CD4-positive, alpha-beta memory T cell (primary cell): ENCODE measurements at places on chromosomes 13 and 19. TPM values are rescaled to one million over a fixed set of nuclear protein-coding genes. Genes with fewer than 3 reads are reported as not detected.

Gene PDX1
- polyA plus RNA-seq = not detected

Gene ZNF737
- 3.1 TPM for polyA plus RNA-seq

Gene SYT3
- not detected for polyA plus RNA-seq

Gene DEDD2
- 141 TPM for polyA plus RNA-seq

Gene ELSPBP1
- not detected for polyA plus RNA-seq

Gene POLR1D
- 141 TPM for polyA plus RNA-seq

Gene CEP89
- 4.9 TPM for polyA plus RNA-seq

Gene FAM216B
- polyA plus RNA-seq = not detected

Gene DCLK1
- polyA plus RNA-seq = not detected

Gene PIH1D1
- polyA plus RNA-seq = 87.2 TPM

Gene F2RL3
- not detected for polyA plus RNA-seq

Gene CHAMP1
- polyA plus RNA-seq = 5.4 TPM

Gene ZNRF4
- polyA plus RNA-seq = not detected

Gene FUT2
- 0.11 TPM for polyA plus RNA-seq

DNA sequence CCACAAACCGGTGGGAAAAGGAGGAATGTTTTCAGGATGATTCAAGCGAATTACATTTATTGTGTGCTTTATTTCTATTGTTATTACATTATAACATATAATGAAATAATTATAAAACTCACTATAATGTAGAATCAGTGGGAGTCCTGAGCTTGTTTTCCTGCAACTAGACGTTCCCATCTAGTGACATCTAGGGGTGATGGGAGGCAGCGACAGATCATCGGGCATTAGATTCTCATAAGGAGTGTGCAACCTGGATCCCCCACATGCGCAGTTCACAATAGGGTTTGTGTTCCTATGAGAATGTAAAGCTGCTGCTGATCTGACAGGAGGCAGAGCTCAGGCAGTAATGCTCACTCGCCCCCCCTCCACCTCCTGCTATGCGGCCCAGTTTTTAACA, 54.5 kb downstream of the SPTBN4 start:
- no peak for DNase-seq

DNA sequence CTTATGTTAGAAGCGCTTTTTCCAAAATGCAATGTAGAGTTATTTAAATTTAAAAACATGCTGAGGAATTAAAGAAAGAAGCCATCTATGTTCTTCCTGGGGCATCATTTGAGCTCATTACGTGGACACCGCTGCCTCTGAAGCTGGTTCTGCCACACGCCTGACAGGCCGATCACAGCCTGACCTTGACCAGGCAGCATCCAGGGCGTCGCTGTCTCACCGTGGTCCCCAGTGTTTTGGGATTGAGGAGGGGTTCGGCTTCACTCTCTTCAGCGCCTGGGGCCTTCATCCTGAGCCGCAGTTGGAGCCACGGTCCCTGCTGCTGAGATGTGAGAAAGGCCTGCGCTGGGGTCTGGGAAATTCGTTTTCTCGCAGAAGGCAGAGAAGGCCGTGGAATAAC, 64.0 kb downstream of the ATP11A start:
- no peak for DNase-seq

DNA sequence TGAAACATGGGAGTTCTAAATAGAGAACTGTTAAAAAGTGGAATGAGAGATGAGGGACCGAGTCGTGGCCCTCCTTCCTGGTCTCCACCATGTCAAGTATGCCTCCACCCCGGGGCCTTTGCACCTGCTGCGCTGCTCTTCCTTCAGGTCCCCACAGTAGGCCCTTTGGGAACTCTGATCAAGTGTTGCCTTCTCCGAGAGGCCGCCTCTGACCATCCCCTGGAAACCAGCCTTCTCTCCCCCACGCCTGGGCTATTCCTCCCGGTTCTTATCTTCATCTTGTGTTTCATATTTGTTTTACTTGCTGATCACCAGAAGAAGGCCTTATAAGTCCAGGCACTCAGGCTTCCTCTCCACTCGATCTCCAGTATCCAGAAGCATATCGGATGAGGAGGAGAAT, 40.0 kb downstream of the IRS2 start:
- no peak for DNase-seq

DNA sequence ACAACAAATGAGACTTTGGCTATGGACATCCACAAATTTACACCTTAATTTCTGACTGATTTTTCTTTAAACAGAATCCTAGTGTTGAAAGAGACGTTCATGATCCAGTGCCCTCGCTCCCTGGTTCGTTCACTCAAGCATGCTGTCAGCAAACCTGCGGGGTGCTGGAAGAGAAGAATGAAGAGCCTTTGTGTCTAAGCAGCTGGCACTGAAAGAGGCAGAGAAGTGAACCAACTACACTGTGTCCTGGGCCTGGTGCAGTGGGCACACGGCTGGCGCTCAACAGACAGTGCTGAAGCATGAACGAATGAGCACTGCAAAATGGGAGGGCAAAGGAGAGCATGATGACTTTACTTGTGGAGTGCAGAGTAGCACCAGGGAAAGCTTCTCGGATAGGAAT, 46.8 kb downstream of the MIPEP start:
- DNase-seq = no peak

- DNase-seq = no peak
Observed at GRCh38 chr13:23824371-23824770, 64.8 kb downstream of the MIPEP start.

DNA sequence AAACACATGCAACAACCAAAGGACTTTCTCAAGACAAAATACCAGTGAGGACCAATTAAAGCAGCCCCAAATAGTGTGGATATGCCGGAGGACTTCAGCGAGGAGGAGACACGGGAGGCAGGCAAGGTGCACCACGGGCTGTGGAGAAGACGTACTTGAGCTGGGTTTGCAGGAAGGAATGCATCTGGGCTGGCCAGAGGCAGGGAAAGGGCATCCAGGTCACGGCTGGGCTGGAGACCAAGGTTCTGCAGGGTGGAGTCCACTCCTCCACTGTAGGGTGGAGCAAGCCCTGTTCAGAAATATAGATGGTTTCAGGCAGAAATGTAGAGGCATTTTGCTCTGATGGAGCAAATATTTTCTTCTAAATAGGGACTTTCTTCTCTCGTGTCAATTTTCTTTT, 36.6 kb upstream of the MEDAG start:
- no peak for DNase-seq

DNA sequence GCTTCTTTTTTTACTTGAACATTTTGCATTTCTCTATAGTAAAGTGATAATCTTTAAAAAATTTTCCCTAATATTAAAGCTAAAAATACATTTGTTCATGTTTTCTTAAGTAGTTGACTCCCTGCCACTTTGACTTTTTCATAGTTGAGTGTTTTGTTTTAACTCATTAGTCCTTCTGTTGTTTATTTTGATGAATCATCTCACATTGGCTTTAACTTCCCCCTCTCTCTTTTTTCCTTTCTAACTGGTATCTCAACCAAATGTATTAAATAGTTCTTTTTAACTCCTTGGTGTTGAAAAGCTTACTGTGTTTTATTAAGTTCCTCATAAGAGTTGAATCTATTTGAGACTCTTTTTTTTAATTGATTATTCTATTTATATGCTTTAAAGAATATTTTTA, 2.8 kb downstream of the TNFSF13B start:
- no peak for DNase-seq

- DNase-seq = no peak
Observed at GRCh38 chr19:20287070-20287469, 120.1 kb downstream of the ZNF486 start.

DNA sequence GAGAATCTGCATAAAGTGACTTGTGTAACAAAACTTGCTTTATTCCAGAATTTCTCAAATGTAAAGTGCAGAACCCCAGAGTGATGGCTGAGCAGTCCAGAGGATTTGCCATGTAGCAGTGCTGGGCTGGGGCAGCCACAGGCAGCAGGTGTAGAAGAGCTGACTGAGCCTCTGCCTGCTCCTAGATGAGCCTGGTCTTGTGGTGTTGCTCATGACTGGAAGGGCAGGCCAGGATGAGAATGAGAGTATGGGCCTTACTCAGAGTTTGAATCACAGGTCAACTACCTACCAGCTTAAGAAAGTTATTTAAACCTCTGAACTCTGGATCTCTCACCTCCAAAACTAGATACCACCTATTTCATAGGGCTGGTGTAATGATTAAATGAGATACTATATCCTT, 2.9 kb upstream of the C13orf42 start:
- DNase-seq = no peak

DNA sequence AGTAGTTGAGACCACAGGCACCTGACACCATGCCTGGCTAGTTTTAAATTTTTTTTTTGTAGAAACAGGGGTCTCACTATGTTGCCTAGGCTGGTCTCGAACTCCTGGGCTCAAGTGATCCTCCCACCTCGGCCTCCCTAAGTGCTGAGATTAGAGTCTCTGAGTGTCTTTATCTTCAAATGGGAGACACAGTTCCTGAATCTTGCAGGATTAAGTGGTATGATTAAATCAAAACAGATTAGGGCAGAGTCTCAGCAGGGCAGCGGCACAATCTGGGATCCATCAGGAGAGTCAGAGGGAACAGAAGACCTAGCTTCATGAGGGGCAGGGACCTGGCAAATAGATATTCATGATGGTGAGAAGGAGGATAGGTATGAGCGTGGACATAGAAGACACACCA, 953 bp downstream of the RLN3 start:
- DNase-seq = no peak
